ENCODE measurements at places on chromosomes 7 and 10. TPM values are rescaled to one million over a fixed set of nuclear protein-coding genes. Genes with fewer than 3 reads are reported as not detected.

Gene PLA2G12B
- not detected for total RNA-seq

DNA sequence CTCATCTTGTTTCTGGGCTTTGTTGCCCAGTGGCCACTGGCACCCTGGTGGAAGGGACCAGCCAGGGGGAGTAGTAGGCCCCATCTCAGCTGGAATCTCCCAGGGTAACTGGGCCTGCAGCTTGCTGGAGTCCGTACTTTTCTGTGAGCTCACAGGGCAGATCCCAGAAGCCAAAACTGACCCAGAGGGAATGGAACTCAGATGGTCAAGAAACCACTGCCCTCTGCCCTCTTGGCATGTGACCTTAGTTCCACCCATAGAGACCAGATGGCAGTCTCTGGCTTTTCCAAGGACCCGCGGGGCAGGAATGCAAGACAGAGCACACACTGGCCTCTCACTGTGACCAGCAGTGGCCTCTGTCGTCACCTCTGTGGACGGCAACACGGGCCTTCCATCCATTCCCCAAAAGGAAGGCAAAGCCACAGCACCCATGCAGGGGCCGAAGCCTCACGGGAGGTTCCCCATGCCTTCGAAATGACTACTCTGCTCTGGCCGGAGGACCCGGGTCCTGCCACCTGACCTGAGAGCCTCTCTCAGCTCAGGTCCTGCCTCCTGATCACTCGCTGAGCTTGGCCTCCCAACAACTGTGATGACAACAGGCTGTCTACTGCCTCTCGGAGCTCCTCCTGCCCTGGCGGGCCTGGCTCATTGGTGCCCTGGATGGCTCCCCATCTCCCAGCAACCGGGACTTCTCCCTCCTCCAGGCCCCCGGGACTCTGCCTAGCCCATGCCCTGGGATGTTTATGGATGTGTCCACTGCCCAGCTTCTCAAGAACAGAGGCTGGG lies 29.9 kb downstream of the MYL10 start:
- H3K36me3 ChIP-seq: no peaks in the 10 kb centered on the region
- no peak overlapping the region for H3K27ac ChIP-seq
- no peak for DNase-seq

DNA sequence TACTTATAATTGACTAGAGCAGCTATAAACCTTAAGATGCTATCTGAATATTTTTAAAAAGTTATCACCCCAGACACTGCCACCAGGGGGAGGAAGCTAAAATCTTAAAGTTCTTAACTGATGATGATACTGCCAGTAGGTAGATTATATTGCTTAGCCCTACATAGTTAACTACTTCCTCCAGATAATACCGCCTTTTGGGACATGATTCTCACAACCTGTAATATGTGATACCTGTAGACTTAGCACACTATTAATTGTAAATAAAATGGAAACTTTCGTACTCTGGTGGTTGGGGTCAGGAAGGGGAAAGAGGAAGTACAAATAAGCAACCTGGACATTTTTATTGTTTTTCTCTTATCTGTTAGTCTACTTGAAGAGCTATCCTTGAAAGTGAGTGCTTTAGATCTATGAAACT lies 268.9 kb downstream of the ADK start:
- peaks cover 18% of the 10 kb centered on the region for H3K36me3 ChIP-seq
- H3K27me3 ChIP-seq: no peaks in the 10 kb centered on the region
- H3K4me1 ChIP-seq: peaks cover 32% of the 10 kb centered on the region
- H3K4me3 ChIP-seq: no peak overlapping the region
- no peak for DNase-seq

DNA sequence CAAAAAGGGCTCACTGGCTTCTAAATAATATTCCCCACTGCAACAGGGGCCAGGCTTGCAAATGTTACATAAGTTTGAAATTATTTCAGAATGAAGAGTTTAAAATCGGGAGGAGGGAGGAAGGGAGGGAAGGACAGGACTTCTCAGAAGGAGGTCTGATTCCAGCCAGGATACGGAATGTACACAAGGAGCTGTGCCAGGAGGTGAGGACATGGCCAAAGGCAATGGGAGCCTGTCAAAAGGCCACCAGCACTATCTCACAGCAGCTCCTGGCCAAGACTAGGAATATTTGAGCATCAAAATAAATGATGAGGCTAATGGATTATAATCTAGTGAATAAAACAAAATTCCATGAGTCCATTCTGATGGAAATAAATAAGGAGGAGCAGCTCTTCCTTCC lies 18.6 kb upstream of the DRGX start:
- DNase-seq: no peak
- H3K27ac ChIP-seq: no peak overlapping the region
- peaks cover 13% of the 10 kb centered on the region for H3K27me3 ChIP-seq
- H3K4me1 ChIP-seq: peaks cover 16% of the 10 kb centered on the region

DNA sequence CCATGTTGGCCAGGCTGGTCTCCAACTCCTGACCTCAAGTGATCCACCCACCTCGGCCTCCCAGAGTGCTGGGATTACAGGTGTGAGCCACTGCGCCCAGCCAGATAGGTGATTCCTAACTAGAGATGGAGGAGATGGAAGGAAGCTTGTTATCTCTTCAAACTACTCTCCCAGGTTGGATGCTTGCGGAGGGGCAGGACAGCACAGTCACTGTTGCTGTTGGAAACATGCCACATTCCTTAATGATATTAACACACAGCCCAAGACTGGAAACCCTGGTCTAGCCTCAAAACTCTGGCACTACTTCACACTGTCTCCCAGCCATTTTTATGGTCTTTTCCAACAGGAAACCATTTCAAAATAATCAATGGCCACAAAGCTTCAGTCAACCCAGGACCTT lies 468.8 kb upstream of the NRP1 start:
- no peak for DNase-seq
- no peak overlapping the region for H3K4me3 ChIP-seq
- H3K27ac ChIP-seq: peak overlapping the region; percentile 13
- peaks cover 37% of the 10 kb centered on the region for H3K4me1 ChIP-seq

- H3K27me3 ChIP-seq: no peaks in the 10 kb centered on the region
- no peaks in the 10 kb centered on the region for H3K36me3 ChIP-seq
- no peak overlapping the region for H3K4me3 ChIP-seq
- H3K27ac ChIP-seq: peak overlapping the region; percentile 57
These were observed 69.9 kb upstream of the PARD3 start for GRCh38 chr10:34885011-34885410.

- H3K27ac ChIP-seq: peak overlapping the region; percentile 12
- H3K4me3 ChIP-seq: no peak overlapping the region
- H3K36me3 ChIP-seq: peaks cover 8% of the 10 kb centered on the region
- H3K27me3 ChIP-seq: no peaks in the 10 kb centered on the region
These were observed 87.9 kb downstream of the DPY19L1 start for GRCh38 chr7:34949361-34949760.

Gene CAMK2B
- total RNA-seq: 1.8 TPM

Gene CALHM2
- total RNA-seq: 5.6 TPM

DNA sequence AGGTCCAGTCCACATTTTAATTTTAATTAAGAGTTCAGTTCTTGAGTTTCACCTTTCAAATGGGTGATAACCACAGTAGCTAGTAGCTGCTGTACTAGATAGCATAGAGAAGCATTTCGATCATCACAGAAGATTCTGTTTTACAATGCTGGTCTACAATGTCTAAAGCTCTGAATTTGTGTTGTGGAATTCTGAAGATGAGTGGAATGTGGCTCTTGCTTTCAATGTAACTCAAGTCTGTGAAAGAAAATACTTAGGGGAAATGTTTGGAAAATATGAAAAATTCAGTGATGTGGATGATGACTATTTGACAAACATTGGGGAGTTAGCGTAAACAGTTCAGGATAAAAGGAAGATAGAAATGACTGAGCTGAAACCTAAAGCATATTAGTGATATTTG lies 139.4 kb downstream of the GNAT3 start:
- DNase-seq: no peak
- no peak overlapping the region for H3K4me3 ChIP-seq
- no peaks in the 10 kb centered on the region for H3K27me3 ChIP-seq

DNA sequence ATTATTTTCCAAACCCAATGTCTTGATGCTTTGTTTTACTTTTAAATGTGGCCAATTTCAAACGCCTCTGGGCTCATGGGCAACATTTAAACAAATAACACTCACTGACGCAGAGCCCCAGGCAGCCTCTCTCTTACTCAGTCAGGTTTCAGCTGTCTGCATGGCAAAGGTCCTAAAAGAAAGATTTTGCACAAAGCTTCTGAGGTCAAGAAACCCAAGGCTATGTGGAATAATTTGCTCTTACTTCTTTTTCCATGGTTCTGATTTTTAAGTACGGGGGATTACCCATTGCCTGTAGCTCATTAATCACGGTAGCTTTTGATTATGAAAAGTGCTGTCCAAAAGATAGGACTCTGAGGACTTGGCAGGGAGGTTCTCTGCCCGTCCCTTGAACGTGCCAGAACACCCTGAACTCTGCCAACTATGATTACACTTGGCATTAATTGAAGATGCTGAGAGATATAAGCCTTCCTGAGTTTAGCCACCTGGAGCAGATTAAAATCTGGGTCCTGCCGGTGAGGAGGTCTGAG lies 14.1 kb upstream of the MSRB2 start:
- H3K36me3 ChIP-seq: no peaks in the 10 kb centered on the region
- no peak overlapping the region for H3K4me3 ChIP-seq
- no peak for DNase-seq

- H3K36me3 ChIP-seq: no peaks in the 10 kb centered on the region
- no peaks in the 10 kb centered on the region for H3K27me3 ChIP-seq
- H3K27ac ChIP-seq: no peak overlapping the region
- H3K4me3 ChIP-seq: no peak overlapping the region
These were observed 18.1 kb downstream of the STRA8 start for GRCh38 chr7:135251496-135252391.
